Thoracic aorta (tissue), 2 donors: ENCODE measurements at places on chromosomes 16 and 17.

DNA sequence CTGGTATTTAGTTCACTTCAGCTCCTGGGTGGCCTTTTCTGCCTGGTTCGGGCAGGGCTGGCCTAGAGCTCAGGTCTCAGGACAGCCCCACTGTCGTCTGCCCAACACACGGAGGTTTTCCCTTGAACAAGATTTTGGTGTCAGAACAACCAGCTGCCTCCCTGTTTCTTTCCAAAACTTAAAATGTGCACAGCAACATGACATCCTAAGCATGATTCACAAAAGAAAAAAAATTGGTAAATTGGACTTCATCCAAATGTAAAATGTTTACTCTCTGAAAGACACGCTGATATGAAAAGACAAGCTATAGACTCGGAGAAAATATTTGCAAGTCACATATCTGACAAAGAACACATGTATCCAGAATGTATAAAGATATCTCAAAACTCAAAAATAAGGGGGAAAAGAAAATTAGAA lies 197.8 kb upstream of the CHMP6 start:
- no peak for DNase-seq

- no peak for DNase-seq
These were observed 32.6 kb downstream of the CNTNAP4 start for GRCh38 chr16:76309639-76310335.

DNA sequence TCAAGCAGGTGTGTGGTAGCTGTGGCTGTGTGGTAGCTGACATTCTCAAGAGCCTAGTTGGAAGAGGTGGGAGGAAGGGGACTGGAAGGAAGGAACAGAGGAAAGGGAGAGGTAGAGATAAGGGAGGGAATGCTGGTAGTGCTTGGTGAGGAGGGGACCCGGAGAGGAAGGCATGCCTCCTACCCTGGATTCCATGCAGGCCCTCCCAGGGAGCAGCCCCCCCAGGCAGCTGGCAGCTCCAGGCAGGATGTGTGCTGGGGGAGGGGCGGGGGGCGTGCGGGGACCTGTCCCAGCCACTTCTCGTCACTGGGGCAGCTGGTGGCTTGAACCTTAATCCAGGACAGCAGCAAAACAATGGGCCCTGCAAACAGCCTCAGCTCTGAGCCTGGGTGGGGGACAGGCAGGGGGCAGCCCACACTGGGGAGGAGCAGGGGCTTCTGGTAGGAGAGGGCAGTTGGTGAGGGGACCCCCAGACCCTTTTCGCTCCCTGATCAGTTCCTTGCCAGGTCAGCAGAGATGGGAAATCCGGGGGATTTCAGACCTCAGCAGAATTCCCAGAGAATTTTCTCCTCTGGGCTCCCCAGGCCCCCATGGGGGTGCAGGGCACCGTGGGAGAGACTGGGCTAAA lies 27.1 kb downstream of the ARHGAP23 start:
- no peak for DNase-seq

GRCh38 chr16:53281280-53281679 lies 153.0 kb upstream of the RBL2 start:
- DNase-seq: no peak

DNA sequence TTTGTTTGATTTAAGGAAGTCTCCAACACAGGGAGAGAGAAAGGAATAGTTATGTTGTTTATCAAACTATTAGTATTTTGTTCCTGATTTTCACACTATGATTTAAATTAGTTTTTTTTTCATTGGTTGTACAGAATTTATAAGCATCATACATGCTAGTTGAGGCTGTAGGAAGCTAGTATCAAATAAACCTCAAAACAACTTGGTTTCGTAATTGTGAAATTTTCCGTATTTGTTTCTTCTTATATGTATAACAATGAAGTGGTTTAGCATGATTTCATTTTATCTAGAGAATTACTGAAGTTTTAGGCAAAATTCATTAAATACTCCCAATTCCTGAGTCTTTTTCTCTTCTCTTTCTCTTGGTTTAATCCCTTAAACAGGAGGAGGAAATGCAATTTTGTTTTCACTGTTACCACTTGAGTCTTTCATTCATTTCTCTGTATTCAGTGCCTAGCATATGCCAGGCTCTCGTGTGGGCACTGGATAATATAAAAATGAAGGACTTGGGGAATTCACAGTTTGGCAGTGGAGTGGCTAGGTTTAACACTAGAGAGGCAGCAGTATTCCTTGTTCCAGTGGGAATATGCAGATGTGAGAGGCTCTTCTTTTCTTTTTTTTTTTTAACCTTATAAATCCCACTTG lies 1.8 kb downstream of the CYLD start:
- DNase-seq: no peak

- peak; percentile 58 for DNase-seq
These were observed 7.1 kb downstream of the AKAP1 start for GRCh38 chr17:57092171-57092570.

- DNase-seq: no peak
These were observed 14.2 kb upstream of the ADCY7 start for GRCh38 chr16:50252082-50252611.

- DNase-seq: no peak
These were observed 15.3 kb downstream of the TRPV2 start for GRCh38 chr17:16430650-16431049.

- no peak for DNase-seq
These were observed 1.9 kb upstream of the HOXB5 start for GRCh38 chr17:48595278-48595999.

DNA sequence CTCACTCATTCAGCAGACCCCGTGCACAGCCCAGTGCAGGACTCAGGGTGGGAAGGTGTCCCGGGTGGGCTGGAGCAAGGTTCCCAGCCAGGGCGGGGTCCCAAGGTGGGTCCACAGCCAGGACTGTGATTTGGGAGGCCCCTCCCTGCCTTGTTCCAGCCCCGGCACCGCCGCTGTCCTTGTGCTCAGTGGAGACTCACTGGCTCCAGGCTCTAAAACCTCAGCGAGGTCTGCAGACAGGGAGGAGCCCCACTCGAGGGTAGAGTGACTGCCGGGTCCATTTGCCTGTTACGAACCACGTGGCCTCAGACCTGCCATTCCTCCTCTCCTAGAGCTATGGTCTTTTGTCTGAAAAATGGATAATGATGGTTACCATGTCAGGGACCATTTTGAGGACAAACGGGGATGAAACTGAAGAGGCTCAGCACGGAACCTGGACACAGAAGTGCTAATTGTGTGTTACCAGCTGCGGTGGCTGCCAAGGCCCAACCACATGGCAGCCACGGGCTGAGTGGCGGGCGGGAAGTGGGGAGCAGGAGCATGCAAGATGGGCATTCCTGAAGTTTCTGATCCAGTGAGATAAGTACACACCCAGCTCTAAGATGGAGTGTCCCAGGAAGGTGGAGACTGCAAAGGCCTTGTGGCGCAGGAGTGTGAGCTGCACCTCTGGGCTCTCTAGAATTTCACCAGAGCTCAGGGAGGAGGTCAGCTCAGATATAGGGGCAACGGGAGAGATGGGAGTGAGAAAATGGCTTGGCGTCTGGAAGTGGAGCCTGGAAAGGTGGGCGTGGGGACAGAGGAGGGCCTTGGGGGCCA lies 317.6 kb downstream of the SEC14L1 start:
- no peak for DNase-seq

GRCh38 chr17:13601776-13602551 lies at the start of gene HS3ST3A1:
TSS of gene HS3ST3A1 (minus strand) at chr17:13601929. CDS start at chr17:13601129, 800 bp downstream.
- DNase-seq: no peak

DNA sequence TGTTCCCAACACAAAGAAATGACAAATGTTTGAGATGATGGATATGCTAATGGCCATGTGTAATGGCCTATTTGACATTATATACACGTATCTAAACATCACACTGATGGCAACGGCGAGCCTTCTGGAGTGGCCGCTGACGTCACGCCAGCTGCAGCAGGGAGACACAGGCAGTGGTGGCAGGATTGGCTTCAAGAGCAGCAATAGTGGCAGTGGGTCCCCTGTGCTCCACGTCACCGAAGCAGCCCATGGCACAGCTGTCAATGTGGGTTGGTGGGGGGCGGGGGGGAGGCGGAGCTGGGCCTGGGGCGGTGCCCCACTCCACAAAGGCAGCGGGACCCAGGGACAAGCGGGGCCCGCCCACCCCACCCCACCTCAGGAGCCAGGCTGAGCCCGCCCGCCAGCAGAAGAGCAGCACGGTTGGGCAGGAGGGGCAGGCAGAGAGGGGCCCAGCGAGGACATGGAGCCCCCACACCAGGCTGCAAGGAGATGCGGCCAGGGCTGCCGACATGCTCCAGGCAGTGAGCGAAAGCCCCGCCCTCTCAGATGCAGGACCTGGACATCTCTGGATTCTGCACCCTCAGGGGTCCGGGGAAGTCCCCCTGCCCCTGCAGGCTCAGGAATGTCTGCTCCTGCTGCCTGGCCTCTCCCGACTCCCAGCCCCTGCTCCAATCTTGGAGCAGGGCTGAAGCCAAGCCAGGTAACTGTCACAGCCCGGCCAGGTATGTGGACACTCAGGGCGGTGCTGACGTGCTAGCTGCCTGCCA lies 64.6 kb downstream of the USP32 start:
- no peak for DNase-seq

DNA sequence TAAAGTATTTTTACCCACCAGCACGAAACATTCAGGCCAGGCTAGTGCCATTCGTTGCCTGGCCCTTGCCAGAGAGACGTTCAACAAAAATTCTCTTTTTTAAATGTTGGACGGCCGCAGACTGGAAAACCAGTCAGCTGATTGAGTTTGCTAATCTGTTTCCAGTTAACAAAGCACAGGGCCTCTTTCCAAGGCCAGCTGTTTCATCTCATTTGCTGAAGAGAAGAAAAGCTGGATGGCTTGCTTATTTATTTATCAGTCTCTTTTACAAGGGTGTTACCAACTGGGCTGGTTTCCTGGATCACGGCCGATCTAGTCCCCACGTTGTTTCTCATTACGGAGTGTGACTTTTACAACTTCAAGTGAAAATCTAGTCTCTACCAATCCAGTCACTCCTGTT lies 418.7 kb upstream of the DYNLRB2 start:
- no peak for DNase-seq

GRCh38 chr17:82767041-82767754 lies 15.3 kb downstream of the TBCD start:
- DNase-seq: no peak

GRCh38 chr17:71764505-71764904 lies 356.3 kb upstream of the SOX9 start:
- no peak for DNase-seq

- no peak for DNase-seq
These were observed 1418.3 kb downstream of the CDH11 start for GRCh38 chr16:63703612-63704011.

- DNase-seq: no peak
These were observed 235.1 kb downstream of the ABCC12 start for GRCh38 chr16:47920709-47921108.

- no peak for DNase-seq
These were observed 55.4 kb downstream of the SDK2 start for GRCh38 chr17:73588891-73589290.

- no peak for DNase-seq
These were observed 4.5 kb upstream of the EFNB3 start for GRCh38 chr17:7700510-7700909.

DNA sequence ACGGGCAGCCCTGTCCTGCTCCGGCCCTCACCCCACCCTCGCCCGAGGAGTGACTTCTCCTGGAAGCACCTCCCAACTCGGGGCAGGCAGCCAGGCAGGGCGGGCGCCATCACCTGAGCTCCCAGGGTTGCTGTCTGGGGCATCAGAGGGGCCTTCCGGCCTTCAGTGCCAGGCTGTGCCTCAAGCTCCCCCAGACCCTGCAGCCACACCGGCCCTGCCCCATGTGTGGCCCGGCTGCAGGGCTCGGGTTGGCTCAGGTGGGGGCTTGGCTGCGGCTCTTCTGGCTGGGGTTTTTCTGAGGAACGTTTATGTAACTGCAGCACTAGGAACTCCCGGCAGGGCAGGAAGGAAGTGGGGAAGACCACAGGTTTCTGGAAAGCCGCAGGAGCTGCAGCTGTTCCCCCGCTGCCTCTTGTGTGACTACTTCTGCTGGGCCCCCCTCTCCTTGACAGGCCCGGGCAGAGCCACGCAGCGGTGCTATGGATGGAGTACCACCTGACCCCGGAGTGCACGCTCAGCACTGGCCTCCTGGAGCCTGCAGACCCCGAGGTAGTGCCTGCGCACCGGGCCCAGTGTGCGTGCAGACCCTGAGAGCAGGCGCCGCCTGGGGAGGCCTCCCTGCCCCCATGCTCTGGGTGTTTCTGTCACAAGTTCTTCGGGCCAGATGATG lies 45.6 kb downstream of the PRMT7 start:
- no peak for DNase-seq

GRCh38 chr17:79914813-79915740 lies 75.8 kb upstream of the CBX4 start:
- DNase-seq: no peak

- no peak for DNase-seq
These were observed 31.4 kb upstream of the PMFBP1 start for GRCh38 chr16:72203401-72203800.

DNA sequence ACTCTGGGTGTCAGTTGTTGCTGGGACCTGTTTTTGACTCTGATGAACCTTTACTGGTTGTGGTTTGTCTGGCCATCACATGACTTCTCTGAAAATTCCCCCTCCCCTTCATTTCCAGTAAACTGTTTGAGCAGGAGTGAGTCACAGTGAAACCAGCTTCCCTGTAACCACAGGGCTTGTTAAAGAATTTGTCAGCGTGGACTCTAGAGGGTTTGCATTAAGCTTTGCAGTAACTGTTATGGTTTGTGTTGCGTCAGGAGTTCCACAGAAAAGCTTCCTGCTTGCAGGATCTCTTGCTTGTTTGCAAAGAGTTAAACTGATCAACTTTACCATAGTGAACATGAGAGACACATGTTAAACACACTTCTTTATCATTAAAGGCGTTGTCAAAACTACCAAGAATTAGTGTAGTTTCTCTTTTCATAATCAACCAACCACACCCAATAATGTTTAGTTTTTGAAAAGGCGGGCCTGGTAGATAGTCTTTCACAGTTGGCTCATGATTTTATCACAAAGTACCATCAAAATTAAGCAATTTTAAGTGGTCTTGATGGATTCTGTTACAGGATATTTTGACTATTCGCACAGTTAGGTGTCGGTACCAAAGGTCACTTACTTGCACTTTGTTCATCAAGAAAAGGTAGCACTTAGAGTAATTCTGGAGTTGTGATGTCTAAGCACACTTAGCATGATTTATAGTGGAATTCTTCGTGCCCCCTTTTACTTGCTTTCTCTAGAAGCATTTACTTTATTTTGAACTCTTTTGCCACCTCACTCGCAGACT lies 79.3 kb downstream of the VMP1 start:
- DNase-seq: peak; percentile 59
